ENCODE measurements at places on chromosomes 4 and X.

GRCh38 chr4:139593091-139593564, 37.1 kb upstream of the SETD7 start:
- no peak for DNase-seq

GRCh38 chrX:47080215-47080914, 2.1 kb downstream of the RGN start:
- peak; percentile 85 for DNase-seq

DNA sequence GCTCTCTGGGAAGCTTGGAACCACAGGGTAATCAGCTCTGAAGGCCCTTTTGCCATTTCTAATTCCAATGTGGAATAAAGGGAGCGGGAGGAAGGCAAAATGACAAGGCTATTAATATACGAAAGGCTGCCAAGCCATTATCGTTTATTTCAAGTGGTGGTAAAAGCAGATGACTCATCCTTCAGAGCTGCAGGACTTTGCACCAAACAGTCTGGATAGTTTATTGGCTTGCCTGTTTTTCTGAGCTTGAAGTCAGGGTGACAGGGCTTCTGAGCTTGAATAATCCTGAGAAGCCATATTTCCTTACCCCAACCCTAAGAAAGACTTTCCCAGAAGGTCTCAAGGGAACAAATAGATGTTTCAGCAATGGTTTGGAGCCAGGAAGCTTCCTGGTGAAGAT, 7.7 kb upstream of the GABRE start:
- no peak for DNase-seq

DNA sequence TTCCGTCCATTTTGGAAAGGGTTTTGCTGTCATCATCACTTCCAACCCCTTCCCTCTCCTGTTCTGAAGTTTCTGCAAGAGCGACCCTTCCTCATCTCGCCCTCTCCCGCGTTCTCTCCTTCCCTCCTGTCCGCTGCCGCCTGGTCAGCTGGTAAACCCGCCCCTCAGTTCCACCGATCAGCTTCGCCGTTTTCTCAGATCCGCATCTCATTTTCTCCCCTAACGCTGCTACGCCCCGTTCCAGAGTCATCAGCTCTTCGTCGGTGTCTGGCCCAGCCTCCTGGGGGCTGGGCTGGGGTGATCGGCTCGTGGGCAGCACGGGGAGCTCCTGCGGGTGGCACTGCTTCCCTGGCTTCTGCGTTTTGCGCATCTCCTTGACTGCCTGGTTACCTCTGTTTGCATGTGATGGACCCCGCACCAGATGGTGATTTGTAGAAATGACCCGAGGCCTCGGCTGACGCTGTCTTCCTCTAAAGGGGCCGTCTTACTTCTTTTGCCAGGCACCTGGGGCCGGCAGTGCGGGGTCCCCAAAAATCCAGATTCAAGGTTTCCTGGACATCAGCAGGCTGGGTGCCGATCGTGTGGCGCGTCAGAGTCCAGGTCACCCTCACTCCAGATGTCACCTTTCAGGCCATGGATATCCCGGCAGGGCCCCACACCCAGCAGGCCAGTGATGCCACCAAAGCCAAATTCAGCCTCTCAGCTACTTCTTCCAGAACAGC, 13.4 kb downstream of the CTBP1 start:
- no peak for DNase-seq

- no peak for DNase-seq
Measured at GRCh38 chr4:79364061-79364460, 38.2 kb upstream of the NAA11 start.

- no peak for DNase-seq
Measured at GRCh38 chr4:1777822-1778641, 15.1 kb upstream of the FGFR3 start.

DNA sequence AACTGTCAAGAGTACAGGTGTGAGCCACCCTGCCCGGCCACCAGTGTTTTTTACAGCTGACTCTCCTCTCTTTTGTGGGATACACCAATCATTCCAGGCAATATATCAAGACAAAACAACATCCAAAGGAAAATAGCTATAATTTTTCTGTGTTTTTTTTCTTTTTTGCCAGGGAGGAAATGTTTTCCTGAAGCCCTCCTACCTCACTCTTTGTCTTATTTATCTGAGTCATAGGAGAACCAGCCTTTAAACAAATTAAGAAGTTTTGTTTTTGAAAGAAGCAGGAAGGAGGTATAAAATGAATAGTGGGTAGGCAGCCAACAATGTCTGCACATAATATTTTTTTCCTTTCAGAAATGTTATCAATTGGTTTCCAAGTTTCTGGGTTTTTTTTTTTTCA, 493.9 kb downstream of the CCSER1 start:
- DNase-seq: no peak

- DNase-seq: no peak
Measured at GRCh38 chr4:151561551-151562256, 152.7 kb downstream of the FHIP1A start.

- no peak for DNase-seq
Measured at GRCh38 chr4:45131020-45131419, 404.7 kb upstream of the GNPDA2 start.

- no peak for DNase-seq
Measured at GRCh38 chr4:53587135-53587534, 4.2 kb downstream of the LNX1 start.

GRCh38 chrX:13750812-13751211, 16.3 kb downstream of the OFD1 start:
- DNase-seq: no peak

DNA sequence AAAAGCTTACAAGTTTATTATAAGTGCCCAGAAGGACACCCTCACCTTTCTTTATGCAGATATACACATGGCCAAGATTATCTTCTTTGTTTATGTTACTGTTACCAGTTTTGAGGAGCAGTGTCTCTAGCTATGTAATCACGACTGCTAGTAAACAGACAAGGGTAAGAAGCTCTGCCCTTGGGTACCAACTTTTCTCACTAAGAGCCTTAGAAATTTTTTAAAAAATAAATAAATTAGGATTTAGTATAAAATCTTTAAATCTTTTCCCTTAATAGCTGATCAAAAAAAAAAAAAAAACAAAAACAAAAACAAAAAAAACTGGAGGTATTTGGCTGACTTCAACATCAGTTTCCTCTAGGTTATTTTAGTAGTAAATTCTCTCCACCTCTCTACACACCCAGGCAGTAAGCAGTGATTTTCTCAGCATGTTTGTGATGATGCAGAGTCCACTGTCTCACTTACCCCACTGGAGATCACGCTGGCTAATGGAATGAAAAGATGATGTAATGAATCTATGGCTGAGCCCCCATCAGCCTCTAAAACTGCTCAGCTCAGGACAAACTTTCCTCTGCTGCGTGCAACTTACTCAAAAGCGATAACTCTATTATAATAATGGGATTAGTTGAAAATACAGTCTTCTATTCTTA, 125.9 kb downstream of the FRYL start:
- no peak for DNase-seq

- no peak for DNase-seq
Measured at GRCh38 chrX:70476934-70477733, 32.5 kb downstream of the DLG3 start.

DNA sequence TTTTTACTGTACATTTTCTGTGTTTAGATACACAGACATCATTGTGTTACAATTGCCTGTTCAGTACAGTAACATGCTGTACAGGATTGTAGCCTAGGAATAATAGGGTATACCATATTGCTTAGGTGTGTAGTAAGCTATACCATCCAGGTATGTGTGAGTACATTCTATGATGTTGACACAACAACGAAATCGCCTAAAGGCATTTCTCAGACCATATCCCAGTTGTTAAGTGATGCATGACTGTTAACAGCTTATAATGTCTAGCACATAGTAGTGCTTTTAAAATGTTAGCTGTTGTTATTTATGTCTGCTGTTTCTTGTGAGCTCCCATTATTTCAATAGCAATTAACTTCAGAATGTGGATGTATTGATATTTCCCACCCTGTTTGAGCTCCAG, 4.5 kb downstream of the PRRG1 start:
- DNase-seq: no peak

DNA sequence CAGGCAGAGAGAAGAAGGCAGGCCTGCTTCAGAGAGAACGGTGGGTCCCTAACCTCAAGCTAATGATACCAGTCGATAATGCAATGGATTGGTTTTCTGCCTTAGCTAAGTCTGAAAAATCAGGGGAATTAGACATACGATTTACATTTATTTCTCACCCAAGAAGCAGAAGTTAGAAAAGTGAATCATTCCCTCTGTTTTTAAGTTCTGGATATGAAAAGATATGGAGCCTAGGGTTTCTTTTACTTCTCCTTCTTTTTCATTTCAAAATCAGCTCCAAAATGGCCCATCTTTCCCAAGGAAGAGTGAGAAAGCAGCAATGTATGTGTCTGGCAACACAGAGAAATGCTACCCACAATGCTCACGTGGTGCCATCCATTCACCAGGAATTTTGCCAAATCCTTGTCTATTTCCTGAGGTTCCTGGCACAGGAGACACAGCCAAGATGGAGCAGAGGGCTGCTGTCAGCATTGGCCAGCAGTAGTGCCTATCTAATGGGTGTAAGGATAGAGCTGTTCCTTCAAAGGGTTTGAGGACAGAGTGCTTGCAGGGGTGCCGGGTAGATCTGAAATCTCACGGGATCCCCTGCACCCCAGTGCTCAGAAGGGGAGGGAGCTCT, 231.5 kb downstream of the MAML3 start:
- DNase-seq: peak; percentile 51

DNA sequence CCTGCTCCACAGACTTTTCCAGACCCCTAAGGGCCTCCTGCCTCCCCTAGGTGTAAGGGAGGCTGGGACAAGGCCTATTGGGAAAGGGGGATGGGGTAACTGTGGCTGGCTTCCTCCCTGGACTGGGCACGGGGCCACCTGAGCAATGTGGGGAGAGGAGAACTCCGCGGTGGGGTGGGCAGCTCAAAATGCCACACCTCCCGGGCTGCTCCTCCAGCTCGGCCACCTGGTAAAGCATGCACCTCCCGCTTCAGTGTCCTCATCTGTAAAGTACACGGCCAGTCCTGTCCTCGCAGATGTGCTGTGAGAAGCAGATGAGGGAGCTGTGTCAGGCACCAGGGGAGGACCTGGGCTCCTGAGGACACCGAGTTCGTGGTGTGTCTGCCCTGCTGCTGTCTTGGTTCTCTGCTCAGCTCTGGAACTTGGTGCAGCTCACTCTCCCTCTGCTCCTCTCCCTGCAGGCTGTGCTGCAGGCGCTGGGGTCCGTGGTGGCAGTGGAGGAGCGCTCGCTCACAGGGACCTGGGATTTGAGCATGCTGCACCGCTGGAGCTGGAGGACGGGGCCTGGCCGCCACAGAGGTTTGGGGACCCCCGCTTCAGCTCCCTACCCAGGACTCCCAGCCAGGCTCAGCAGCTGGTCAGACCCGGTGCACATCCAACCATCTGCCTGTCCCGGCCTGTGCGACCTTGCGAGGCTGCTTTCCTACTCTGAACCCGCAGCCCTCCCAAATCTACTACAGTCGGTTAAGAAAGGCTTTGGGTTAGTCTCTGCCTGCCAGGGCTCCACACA, 20.8 kb upstream of the MRFAP1 start:
- DNase-seq: no peak

- no peak for DNase-seq
Measured at GRCh38 chrX:54529151-54529550, 868 bp upstream of the GNL3L start.

DNA sequence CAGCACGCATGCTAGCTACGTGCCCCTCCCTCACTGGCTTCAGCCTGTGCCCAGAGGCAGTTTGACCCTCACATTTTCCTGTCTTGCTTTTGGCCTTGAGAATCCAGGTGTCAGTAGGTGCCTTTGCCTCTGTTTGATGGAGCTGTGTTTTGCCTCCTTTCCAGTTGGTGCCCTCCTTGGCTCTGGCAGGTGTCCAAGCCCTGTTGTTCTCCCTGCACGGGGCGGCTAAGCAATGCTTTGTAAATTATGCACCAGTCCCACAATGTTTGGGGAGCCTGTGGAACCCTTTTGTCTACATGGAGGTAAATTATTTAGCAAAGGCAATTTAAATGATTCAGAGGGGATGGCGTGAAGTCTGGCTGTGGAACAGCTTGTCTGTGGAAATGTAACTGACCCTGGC, 202.9 kb upstream of the BOD1L1 start:
- no peak for DNase-seq

GRCh38 chrX:152020888-152021287, 46.4 kb upstream of the GABRE start:
- DNase-seq: no peak

GRCh38 chr4:26766141-26766540, 94.5 kb upstream of the STIM2 start:
- no peak for DNase-seq

GRCh38 chr4:1277667-1278665, 11.7 kb upstream of the MAEA start:
- no peak for DNase-seq

DNA sequence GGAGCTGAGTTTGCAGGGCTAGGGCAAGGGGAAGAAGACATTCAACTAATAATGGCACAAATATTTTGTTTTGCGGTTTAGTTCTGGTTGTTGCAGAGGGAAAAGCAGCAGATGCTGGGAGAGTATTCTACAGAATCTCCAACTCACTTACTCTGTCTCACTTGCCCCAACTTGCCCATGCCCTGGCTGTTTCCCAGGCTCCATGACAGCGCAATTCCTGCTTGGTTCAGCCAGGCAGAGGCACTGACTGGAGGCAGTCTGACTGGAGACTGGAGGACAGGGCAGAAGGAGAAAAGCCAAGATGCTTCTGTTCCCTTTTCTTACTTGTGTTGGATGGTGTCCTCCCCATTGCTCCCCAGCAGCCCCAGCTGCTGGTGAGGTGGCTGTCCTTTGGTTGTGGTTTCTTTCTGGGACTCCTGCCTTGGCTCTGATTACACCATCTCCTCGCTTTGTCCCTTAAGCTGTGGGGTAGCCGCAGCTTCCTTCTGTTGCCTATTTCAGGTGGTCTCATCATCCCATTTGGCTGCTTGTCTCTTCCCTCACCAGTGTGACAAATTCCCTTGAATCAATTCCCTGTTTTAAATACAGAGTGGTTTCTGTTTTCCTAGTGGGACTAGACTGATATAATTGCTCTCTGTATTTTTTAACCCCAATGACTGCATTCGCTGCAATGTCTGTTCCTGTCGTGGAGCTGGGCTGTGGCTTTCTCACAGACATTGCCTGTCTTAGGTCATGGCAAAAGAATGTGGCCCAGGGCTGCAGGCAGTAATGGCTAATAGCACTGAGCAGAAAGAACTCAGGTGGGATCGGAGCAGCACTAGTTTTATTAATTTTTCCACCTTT, 24.2 kb upstream of the RASL11B start:
- DNase-seq: no peak

- DNase-seq: no peak
Measured at GRCh38 chr4:188930822-188931221, 791.6 kb downstream of the TRIML1 start.

DNA sequence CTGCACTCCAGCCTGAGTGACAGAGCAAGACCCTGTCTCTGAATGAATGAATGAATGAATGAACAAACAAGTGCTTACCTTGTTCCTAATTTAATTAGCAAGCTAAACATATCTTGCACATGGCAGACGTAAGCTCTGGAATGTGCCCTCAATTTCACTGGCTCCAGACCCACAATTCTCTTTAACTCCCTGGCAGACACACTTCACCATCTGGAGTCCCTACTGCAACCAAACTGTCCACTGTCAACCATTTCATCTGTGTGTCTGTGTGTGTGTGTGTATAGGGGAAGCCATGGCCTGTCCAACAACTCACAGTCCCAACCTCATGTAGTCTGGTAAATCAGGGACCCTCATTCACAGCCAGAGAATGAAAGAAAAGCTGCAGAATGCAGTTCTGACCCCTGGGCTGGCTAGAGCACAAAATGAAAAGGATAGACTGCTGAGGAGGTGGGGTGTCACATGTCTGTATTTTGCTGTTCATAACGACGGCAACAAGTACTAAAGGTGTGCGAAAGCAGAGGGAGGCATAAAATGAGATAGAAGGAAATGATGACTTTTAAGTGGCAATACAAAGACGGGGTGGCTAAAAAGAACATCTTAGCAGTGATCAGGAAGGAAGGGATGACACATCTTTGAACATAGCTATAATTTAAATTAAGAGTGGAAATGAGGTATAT, 114.1 kb downstream of the TSPAN5 start:
- no peak for DNase-seq

GRCh38 chrX:77572322-77572721, 125.1 kb downstream of the FGF16 start:
- no peak for DNase-seq
